ENCODE measurements at places on chromosomes 13 and 19.

GRCh38 chr19:10112037-10112761 is 706 bp downstream of the P2RY11 start:
- no peak for DNase-seq

- DNase-seq = no peak
These were observed 616.4 kb downstream of the EFNB2 start for GRCh38 chr13:105918842-105919741.

DNA sequence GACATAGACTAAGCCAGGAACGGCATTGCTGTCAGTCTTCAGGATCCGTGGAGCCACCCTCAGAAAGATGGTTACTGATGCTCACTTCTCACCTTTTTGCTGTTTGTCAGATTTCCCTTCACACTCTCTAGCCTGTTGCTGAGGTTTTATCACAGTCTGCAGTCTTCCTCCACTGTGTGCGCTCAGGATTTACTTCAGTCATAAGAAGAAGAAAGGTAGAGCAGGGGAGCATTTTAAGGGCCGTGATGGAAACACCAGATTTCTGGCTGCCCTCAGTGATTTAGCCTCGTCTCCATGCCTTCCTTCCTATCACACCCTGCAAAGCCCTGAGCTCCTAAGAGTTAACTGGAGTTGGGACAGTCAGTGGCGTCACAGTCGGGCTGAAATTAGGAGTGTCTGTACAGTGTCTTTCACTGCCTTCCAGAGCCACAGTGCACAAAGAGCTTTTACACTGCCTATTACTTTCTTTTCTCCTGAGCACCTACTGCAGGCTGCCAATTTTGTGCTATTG is 60.0 kb upstream of the GPR183 start:
- DNase-seq = no peak

DNA sequence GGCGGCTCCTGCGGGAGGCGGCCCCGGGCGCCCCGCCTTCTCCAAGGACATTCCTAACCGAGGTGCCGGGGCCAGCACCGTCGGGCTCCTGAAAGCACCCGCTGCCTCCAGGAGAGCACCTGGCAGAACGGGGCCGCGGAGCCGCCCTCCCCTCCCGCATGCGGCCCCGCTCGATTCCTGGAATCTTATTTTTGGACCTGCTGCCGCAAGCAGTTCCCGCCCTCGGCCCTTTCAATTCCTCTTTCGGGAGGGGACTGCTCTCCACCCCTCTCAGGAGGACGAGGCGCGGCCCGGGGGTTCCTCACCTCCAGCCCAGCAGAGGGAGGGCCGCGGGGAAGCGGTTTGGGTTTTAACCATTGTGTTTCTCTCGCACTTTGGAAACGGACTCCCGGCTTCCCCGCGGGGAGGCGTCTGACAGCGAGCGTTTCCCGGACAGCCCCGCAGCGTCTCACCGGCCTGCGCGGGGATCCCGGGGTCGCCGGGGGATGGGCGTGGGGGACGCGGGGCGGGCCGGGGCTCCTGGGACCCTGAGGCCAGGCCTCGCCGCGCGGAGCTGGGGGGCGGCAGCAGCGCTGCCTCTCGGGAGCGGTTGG is 849 bp downstream of the GAS6 start:
- DNase-seq = no peak

- DNase-seq = no peak
These were observed 16.2 kb downstream of the CLEC11A start for GRCh38 chr19:50739132-50739913.

DNA sequence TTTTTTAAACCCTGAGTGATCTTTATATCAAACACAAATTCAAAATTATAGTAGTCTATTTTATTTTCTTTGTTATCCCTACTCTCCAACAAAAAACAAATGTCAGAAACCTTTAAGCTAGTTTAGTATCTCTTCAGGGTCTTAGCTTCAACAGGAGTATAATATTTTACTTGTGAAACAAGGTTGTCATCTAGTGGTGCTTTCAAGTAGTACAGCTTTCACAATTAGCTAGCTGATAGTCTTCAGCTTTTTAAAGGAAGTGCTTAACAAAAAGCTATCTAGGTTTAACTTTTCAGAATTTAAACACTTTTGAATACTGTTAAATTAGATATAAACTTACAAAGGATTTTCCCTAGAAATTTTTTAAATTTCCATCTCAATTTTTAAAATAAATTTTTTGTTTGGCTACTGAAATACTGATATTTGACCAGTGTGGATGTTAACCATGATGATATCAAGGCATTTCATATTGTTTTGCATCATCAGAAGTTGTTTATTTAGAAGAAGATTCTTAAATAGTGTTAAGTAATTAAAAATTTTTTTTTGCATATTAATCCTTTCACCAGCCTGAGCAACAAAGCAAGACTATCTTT is 34.2 kb downstream of the TDRD3 start:
- peak; percentile 56 for DNase-seq

DNA sequence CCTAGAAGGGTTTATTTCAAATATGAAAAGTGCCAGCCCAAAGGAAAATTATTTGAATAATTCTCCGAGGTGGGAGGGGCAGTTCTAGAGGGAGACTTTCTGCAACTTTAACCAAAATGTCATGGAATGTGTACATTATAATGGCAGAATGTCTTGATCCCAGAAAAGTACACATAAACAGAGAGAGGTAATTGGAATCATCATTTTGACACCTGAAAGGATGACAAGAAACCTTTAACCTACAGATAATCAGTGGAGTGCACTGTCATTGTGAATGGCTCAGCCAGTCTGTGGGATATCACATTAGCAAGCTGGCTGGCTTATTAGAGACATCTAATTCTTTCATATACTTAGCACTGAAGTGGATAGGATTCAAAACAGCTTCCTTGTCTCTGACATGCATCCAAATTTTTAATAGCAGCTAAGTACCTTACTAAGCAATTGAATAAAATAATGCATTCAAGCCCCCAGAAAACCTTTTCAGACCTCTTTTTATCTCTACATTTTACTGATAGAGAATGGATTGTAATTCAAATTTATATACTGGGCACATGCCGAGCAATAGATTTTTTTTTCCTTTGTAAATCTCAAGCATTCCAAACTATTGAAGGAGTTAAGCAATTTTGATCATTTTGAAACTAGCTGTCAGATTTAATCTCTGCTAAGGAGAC is 468.6 kb downstream of the COG6 start:
- no peak for DNase-seq

DNA sequence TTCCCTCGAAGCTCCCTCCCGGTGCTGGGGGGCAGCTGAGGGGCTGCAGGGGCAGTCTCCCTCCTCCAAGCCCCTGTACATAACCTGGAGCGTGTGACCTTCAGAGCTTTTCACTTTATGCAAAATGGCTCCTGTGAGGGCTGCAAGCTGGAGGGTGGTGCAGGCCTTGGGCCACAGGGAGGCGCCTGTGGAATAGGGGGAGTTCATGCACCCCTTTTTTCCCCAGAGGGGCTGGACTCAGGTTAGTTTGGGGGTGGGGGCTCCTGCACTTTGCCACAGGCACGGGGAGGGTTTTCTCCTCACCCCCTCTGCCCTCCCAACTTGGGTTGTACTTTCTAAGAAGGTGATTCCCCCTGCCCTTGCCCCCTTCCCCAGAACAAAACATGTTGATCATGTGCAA is 6.6 kb upstream of the PRR19 start:
- no peak for DNase-seq

GRCh38 chr19:10690341-10690781 is 10.9 kb upstream of the QTRT1 start:
- DNase-seq = no peak

- no peak for DNase-seq
These were observed 59.4 kb downstream of the WTIP start for GRCh38 chr19:34540811-34541557.

DNA sequence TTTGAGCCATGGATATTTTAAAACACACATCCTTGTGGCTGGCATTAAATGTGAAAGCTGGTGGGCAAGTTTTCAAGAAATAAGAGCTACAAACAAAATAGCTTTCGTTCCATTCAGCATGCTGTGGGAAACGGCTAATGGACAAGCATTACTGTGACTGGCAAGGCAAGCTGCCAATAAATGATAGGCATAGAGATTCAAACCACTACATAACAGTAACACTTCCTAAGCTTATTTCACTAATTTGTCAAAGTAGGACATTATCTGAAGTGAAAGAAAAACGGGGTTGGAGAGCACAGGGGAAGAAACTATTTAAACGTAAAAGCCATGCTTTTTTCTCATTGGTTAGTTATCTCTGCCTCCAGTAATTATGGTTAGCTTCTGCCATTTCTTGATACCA is 26.0 kb downstream of the OBI1 start:
- DNase-seq = no peak

GRCh38 chr13:63843766-63844699 is 2428.4 kb upstream of the PCDH20 start:
- no peak for DNase-seq

- DNase-seq = no peak
These were observed 661.0 kb upstream of the SPRY2 start for GRCh38 chr13:81001828-81002385.

GRCh38 chr13:40657951-40658350 is 8.5 kb downstream of the FOXO1 start:
- no peak for DNase-seq

GRCh38 chr19:39846678-39847486 is 703 bp upstream of the FBL start:
- no peak for DNase-seq

- no peak for DNase-seq
These were observed 1.6 kb upstream of the BBC3 start for GRCh38 chr19:47232422-47233211.

DNA sequence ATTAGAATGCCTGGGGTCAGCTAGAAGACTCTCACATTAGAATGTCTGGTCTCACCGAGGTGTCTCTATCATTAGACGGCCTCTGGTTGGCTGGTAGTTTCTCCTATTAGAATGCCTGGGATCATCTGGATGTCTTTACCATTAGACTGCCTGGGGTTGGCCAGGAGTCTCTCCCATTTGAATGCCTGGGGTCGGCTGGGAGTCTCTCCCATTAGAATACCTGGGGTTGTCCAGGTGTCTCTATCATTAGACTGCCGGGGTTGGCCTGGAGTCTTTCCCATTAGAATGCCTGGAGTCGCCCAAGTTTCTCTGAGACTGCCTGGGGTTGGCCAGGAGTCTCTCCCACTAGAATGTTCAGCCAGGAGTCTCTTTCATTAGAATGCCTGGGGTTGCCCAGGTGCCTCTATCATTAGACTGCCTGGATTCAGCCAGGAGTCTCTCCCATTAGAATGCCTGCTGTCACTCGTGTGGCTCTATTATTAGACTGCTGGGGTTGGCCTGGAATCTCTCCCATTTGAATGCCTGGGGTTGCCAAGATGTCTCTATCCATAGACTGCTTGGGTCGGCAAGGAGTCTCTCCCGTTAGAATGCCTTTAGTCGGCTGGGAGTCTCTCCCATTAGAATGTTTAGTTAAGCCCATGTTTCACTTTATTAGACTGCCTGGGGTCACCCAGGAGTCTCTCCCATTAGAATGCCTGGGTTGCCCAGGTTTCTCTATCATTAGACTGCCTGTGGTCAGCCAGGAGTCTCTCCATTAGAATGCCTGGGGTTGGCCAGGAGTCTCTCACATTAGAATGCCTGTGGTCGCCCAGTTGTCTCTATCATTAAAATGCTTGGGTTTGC is 1467.8 kb downstream of the UQCRFS1 start:
- no peak for DNase-seq

GRCh38 chr13:78102121-78102677 is 183.6 kb upstream of the EDNRB start:
- peak; percentile 5 for DNase-seq

GRCh38 chr19:31340042-31341025 is 8.9 kb downstream of the TSHZ3 start:
- DNase-seq = no peak

GRCh38 chr13:98200211-98200878 is 23.3 kb upstream of the RNF113B start:
- DNase-seq = no peak

DNA sequence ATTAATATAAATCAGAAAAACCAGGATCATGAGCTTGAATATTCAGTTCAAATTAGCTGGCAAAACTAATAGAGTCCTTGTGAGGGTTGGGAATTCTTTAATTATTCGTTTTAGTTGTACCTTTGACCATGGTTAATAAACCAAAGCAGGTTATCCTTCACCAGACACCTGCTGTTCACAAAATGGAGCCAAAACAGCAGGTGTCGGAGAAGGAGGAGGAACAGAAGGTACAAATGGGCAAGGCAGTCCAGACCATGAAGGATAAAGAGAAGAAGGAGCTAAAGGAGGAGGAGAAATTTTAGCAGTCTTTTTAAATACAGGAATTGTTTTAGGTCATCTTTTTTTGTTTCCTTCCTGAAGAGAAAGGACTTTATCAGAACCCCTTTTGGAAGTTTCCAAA is 106.1 kb downstream of the NHLRC3 start:
- no peak for DNase-seq

- DNase-seq = no peak
These were observed 24.0 kb downstream of the GGACT start for GRCh38 chr13:100564444-100565223.

DNA sequence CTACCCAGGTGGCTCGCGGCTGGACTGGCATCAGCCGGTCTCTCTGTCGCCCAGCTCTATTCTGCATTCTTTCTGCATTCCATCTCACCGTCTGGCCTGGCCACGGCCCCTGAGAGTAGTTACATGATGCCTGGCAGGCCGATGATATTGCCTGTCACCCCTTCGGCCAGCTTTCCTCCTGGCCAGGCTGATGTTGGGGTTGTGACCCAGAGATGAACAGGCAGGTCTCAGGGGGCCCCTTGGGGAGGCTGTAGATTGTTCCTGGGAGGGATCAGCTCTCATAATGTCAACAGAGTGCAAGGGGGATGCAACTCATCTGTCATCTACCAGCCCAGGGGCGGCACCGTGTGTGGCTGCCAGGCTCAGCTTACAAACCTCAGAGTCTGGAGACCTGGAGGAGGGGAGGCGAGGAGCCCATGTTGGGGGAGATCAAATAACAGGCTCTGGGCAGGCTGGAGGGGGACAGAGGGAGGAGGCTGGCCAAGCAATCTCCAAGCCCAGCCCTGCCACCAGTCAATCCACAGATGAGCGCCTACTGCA is 13.6 kb upstream of the FBXO17 start:
- no peak for DNase-seq

GRCh38 chr13:24661713-24662112 is 18.5 kb upstream of the ATP12A start:
- no peak for DNase-seq

DNA sequence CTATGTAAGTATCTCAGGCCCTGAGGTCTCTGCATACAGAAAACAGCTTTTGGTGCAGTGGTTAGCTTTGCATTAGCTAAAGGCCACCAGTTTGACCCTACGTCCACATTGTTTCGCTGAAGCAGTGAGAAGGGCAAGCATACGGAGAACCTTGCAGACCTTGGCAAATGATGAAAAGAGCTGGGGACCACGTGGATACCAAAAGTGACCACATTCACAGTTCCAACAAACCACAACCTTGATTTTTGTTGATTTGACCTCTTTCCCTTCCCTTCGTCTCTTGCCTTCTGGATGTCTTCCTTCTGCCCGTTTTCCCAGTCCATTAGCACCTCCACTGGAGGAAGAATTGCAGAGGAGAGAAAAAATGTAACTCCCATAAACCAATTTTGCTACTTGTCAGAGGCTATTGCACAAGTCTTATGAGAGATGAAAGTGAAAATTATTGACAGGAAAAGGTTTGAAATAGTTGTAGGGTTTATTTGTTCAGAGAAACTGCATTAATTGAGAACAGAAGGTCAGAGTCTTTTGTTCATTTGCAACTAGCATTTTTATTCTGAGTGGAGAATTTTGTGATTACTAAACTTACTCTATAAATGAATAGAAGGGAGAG is 293.9 kb upstream of the HTR2A start:
- no peak for DNase-seq

GRCh38 chr19:11203194-11204075 is 6.1 kb upstream of the KANK2 start:
- DNase-seq = peak; percentile 34

GRCh38 chr13:109211616-109212015 is 574.8 kb downstream of the IRS2 start:
- DNase-seq = no peak

- DNase-seq = no peak
These were observed 31.0 kb downstream of the TDRD12 start for GRCh38 chr19:32750441-32751055.

Measured in putamen (tissue), 1 donor.